CD4-positive, alpha-beta T cell treated with Interleukin-1 beta for 1 hour (primary cell): ENCODE measurements at places on chromosomes 4 and X.

GRCh38 chrX:459611-460010 lies 72.9 kb upstream of the PPP2R3B start:
- no peak for DNase-seq

DNA sequence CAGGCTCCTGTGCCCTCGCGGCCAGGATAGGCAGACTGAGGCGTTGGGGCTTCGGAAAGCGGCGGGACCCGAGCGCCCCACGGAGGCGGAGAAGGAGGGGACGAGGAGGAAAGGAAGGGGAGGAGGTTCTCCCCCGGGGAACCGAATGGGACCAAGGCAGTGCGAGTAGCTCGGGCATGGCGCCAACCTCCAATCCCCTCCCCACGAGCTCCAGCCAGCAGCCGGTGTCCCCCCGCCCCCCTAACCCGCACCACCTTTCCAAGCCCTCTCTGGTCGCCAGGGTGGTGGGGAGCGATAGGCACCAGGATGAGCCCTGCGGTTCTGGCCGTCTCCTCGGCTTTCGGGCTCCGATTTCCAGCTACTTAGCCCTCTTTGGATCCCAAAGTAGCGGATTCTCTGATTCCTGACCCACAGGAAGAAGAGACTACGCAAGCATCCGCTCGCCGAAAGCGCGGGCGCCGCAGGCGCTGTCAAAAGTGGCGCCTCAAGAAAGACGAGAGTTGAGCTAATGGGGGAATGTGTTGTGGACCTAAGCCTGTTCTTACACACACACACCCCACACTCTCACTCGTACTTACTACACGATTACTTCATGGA lies 15.2 kb upstream of the ZIC3 start:
- no peak for DNase-seq

DNA sequence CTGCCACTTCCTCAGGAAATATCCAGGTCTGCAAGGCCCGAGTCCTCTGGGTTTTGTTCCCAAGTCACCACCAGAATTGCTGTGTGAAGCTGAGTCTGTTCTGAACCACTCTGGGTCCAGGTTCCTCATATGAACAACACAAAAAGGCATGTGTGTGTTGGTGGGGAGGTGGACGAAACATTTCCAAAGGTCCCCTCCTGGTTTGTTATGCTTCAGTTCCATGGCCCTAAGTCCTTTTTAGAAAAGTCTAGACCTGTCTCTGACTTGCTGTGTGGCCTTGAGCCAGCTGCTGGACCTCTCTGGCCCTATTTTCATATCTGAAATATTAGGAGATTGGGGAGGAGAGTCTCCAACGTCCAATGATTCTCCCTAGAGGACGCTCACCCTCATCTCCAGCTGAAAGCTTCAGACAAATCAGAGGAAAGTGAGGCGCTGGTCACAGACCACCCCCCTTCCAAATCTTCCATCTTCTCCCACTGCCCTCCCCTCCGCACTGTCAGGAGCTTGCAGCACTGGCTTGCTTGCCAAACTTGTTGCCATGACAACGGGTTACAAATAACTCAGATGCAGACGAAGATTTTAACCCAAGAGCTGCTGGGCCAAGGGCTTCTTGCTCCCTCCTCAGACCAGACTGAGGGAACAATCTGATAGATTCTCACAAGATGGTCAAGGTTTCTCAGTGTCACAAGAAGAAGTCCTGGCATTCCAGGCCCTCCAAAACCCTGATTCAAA lies 64.5 kb downstream of the SMC1A start:
- DNase-seq: no peak

GRCh38 chrX:103415068-103415467 lies 38.7 kb downstream of the BEX3 start:
- no peak for DNase-seq

- no peak for DNase-seq
Observed at GRCh38 chrX:27966955-27967354, 14.3 kb downstream of the DCAF8L1 start.

DNA sequence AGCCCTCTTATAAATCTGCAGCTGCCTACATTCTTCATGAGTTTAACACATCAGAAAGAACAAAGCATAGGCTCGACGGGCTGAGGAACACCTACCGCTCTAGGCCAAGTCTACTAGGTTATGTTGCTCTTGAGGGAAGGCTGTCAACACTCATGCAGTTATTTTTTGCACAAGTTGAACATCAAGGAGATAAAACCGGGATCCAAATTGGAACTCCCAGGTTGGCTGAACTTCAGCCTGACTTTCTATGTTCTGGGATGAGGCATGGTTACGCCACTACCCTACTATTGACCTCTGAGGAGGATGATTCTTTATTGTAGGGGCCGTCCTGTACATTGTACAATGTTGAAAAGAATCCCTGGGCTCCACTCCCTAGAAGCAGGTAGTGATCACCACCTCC lies 37.3 kb upstream of the ARSH start:
- DNase-seq: no peak

GRCh38 chr4:4704267-4704666 lies 155.2 kb upstream of the MSX1 start:
- no peak for DNase-seq

DNA sequence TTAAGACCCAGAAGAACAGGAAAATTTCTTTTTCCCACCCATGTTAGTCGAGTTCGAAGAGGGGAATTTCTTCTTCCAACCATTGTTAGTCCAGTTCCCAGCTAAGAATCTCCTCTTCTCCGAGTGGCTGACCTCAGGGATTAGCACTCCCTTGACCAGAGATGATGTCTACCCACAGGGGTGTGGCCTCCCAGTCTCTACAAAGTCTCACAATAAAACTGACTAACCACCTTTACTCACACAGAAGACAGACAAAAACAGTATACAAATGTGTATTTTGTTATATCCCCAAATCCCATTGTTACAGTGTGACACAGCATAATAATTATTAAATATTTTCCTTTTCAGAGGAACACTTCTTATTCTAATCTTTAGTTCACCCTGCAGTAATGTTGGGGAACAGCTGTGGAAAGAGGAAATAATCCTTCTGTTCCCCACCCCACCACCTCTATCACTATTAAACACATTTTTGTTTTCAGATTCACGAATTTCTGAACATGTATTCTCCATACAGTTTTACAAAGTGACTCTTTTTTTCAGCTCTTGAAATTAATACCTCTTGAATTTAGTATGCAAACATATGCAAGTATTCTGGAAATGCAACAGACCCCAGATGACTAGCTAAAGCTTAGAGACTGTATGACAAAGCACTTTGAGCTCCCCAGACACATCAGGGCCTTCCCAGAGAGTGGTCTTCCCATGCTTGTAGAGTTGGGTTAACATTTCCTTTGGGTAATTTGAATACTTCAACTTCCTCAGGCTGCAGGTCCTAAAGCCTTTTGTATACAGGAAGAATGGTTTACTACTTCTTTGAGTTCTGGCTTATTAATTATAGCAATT lies 62.5 kb upstream of the NFKB1 start:
- DNase-seq: no peak

- DNase-seq: no peak
Observed at GRCh38 chr4:90317785-90318184, 190.6 kb downstream of the CCSER1 start.
